Activated CD8-positive, alpha-beta memory T cell treated with anti-CD3 and anti-CD28 coated beads for 24 hours (primary cell): ENCODE measurements at places on chromosomes 7 and 10.

- no peak for DNase-seq
These were observed 94.5 kb downstream of the KMT2C start for GRCh38 chr7:152341039-152341913.

- DNase-seq = peak; percentile 88
These were observed 340.3 kb upstream of the PRKCQ start for GRCh38 chr10:6920072-6921019.

DNA sequence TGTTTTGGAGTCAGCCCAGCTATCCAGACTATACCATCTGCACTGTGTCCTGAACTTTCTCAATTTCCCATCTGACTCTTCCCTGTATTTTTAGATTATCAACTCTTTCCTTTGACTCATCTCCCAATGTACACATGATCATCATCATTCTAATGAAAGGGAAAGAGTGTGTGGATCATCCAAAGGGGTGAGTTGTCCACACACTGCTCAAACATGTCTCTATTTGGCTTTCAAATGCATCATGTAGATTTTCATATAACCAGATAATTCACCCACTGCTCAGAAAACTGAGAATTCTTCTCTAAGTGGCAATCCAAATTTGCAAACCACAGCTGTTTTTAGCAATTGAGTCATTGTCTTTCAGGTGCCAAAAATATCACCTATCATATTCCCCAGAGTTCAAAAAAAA lies 190.2 kb upstream of the HPS1 start:
- no peak for DNase-seq

- DNase-seq = no peak
These were observed 70.0 kb upstream of the PAPSS2 start for GRCh38 chr10:87589645-87590051.

DNA sequence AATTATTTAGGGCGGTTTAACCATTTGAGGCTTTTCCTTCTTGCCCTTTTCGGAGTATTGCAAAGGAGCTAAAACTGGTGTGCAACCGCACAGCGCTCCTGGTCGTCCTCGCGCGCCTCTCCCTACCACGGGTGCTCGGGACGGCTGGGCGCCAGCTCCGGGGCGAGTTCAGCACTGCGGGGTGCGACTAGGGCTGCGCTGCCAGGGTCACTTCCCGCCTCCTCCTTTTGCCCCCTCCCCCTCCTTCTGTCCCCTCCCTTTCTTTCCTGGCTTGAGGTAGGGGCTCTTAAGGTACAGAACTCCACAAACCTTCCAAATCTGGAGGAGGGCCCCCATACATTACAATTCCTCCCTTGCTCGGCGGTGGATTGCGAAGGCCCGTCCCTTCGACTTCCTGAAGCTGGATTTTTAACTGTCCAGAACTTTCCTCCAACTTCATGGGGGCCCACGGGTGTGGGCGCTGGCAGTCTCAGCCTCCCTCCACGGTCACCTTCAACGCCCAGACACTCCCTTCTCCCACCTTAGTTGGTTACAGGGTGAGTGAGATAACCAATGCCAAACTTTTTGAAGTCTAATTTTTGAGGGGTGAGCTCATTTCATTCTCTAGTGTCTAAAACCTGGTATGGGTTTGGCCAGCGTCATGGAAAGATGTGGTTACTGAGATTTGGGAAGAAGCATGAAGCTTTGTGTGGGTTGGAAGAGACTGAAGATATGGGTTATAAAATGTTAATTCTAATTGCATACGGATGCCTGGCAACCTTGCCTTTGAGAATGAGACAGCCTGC lies 3.1 kb downstream of the FZD1 start:
- DNase-seq = no peak

GRCh38 chr7:20217193-20217948 lies at the start of gene MACC1:
Gene MACC1, minus strand, starts transcription at chr7:20217384. Its CDS starts 55,522 bp downstream, at chr7:20161862.
- no peak for DNase-seq

- DNase-seq = no peak
These were observed 67.3 kb upstream of the KLF6 start for GRCh38 chr10:3852147-3852904.

DNA sequence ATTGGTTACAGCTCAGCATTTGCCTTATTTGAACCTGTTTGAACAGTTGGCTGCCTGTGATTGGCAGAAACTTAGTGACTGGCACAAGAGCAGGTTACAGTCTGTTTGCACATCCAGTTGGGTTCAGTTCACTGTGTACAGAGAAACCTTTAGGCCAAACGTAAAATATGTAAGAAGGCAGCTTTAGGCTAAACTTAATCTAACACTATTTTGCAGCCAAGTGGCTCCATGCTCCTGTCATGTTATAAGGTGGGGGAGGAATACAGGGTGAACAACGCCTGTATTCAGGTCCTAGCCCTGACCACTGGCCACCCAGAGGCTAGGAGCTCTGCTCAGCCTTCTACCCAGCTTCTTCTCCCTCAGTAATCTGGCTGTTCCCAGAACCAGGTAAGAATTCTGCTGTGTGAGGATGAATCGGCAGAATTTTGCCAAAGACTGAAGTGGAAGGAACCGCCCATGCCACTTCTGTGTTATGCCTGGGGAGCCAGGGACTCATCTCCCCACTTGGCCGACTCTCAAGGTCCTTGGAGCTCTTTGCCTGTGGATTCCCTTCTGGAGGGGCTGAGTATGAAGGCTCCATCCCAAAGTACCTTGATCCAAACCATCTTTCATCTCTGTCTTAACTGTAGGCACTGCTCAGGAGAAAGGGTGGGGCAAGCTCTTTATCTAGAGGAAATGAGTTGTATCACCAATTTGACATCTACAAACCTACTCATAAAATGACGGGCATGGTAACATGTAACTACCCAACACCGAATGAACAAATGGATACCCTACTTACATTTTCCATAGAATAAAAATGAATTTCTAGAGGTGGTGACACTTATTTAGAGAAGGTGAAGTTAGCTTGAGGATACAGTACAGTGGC lies 164.4 kb upstream of the NAMPT start:
- DNase-seq = no peak

DNA sequence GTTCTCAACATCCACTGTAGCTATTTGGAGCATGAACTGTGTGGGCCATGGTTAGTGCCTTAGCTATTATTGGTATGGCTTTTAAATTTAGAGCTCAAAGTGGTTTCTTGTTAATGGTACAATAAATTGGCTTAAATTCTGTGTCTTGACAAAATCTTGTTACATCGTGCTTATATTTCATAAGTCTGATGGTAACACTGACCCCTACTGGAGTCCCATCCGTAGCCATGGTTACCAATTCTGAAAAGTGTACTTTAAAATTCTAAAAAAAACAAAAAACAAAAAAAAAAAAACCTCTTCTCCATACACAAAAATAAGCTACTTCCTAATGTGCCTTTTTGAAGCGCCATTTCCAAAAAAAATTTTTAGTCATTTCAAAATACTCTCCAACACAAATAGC lies 6.4 kb upstream of the RPP30 start:
- no peak for DNase-seq

GRCh38 chr7:141462958-141463357 lies 88.3 kb upstream of the AGK start:
- no peak for DNase-seq

DNA sequence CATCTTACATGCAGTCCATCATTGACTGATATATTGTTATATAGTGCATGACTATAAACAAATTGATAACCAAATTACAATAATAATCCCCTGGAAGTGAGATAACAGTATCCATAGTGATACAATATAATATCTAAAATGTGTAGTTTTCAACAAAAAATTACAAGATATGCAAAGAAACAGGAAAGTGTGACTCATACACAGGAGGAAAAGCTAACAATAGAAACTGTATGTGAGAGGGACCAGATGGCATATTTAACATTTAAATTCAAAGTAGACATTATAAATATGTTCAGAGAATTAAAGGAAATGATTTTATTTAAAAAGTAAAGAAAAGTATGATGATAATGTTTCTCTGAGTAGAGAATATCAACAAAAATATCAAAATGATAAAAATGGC lies 8.0 kb downstream of the OR9A2 start:
- no peak for DNase-seq

DNA sequence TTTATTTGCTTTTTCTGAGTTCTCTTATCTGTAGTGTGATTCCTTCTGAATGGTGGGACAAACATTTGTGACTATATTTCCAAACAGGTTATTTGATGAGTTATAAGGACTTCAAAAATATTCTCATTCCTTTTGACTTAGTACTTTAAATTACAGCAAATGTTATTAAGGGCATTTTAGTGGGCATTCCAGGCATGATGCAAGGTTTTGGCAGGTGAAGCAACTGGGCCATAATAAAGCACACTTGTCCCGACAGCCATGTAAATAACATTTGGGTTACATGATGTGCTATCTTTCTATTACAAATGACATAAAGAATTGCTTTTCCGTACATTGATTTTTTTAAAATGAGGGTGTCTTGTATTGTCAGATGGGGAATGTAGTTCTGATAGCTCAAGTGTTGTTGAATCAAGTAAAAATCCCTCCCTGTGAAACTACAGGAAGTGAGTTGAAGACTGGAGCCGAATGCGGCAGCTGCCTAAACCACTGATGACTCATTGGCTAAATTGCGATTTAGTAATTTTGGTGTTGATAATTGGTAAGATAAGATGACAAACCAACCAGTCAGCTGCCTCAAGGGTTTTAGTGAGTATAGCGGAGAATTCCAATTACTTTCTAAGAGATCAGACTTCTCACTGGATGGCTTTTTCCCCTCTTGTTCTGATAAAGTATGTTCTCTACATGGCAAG lies 231.3 kb upstream of the NPY start:
- no peak for DNase-seq

GRCh38 chr10:121079226-121079625 lies 228.1 kb downstream of the WDR11 start:
- no peak for DNase-seq

DNA sequence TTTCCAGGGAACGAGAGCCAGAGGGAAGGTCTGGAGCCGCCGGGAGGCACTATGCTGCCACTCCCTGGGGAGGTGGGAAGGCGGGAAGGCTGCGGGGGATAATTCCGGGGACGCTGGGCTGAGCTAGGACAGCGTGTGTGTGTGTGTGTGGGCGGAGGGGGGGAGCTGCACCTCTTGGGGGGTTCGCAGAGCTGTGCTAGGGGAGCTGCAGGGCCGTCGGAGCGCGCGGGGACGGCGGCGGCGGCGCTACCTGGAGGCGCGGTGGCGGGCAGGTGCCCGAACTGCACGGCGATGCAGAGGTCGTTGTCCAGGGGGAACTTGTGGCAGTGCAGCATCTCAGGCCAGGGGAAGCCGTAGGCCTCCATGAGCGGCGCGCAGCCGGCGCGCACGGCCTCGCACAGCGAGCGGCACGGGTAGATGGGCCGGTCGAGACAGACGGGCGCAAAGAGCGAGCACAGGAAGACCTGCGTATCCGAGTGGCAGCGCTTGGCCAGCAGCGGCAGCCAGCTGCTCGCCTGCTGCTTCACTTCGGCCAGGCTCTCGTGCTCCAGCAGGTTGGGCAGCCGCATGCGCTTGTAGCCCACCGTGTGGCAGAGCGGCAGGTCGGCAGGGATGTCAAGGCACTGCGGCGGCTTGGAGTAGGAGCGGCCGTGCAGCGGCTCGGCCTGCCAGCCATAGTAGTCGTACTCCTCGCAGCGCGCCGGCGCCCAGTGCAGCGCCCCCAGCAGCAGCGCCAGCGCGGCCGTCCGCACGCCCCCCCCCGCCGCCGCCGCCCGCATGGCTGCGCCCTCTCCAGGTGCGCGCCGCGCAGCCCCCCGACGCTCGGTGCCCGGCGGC lies 526 bp downstream of the SFRP5 start:
- DNase-seq = peak; percentile 67

- DNase-seq = no peak
These were observed 52.7 kb downstream of the TASOR2 start for GRCh38 chr10:5737352-5737751.
